DMS 273 treated with DMSO at 0.1 percent for 48 hours (cell line): ENCODE measurements at places on chromosomes 12 and 14.
A peak's percentile ranks its signal among the peaks of the same experiment; 100 is the strongest.

GRCh38 chr14:94886931-94887330 is 117.0 kb upstream of the GSC start:
- DNase-seq = no peak

GRCh38 chr12:3028108-3028507 is 49.1 kb upstream of the TSPAN9 start:
- DNase-seq = no peak

- DNase-seq = no peak
These were observed 89.5 kb downstream of the PELI2 start for GRCh38 chr14:56207626-56208292.

DNA sequence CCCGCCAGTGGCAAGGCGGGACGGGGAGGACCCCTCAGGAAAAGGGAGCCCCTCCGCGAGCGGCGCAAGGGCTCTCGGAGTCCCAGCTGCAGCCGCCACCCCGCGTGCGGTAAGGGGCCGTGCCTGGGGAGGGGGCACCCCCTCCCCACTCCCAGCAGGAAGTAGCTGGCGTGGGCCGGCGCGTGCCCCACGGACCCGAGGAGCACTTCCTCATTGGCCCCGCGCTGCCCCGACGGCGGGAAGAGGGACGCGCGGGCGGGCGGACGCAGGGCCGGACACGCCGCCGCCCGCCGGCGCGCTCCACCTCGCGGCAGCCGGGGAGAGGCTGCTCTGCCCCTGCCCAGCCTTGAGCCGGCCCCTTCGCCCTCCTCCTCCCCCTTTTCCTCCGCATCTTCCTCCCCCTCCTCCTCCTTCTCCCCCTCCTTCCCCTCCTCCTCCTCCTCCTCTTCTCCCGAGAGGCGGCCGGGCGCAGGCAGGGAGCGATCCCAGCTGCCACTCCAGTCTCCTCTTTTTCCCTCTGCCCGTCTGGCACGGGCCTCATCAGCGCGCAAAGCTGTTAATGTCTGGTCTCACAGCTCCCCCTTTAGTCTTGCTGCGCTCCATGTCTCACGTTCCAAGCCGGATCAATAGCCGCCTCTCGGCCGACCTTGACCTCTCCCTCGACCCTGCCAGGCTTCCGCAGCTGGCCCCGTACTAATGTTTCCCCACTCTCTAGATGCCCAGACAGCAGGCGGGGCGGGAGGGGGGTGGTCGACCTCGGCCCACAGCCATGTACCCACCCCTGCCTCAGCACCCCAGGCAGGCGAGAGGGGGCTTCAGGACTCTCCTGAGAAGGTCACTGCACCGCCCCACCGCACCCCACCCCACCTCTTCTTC is 2.6 kb upstream of the BCL11B start:
- DNase-seq = peak; percentile 91

DNA sequence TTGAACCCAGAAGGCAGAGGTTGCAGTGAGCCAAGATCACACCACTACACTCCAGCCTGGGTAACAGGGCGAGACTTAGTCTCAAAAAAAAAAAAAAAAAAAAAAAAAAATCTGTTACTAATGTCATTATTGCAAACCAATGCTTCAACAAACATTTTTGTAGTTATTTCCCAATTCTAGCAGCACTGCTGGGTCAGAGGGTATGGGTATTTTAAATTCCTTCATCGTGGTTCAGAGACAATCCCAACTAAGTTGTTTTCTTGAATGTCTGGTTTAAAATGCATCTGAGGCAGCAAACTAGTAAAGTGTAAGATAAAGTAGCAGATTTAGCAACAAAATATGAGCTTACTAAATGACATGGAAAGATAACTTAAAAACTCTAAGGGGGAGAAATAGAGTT is 65.6 kb downstream of the FERMT2 start:
- DNase-seq = no peak

DNA sequence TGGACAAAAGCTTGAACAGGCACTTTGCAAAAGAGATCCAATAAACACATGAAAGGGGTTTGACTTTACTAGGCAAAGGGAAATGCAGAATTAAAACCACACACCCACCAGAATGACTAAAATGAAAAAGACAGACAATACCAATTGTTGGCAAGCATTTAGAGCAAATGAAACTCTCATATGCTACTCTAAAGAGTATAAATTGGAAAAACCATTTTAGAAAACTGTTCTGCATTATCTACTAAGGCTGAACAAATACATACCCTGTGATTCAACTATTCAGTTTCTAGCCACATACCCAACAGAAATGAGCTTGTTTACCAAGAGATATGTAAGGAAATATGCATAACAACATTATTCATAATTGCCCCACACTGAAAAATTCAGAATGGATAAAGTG is 8.5 kb upstream of the IL22 start:
- no peak for DNase-seq

DNA sequence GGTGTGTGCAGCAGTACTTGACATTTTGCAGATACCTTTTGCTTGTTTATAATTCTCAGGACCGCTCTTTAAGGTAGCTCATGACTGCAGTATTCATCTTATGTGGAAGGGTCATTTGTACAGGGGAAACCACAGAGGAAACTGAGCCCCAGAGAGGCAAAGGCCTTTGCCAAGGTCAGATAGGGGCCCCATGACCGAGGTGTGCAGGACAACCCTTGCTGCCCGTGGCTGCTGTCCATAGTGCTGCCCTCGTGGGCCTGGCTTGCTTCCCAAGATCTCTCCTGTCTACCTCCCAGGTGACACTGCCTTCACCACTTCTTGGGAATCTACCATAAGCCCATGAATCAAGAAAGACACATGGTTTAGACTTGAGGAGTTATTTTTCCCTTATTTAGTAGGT is 198.7 kb upstream of the BCL2L14 start:
- DNase-seq = no peak
